Activated CD4-positive, alpha-beta T cell treated with anti-CD3 and anti-CD28 coated beads, Interleukin-2, amount 10 ng/mL, durations not matched to agents 24 days and 14 days (primary cell): ENCODE measurements at places on chromosomes 3 and 15. TPM values are rescaled to one million over a fixed set of nuclear protein-coding genes. Genes with fewer than 3 reads are reported as not detected.

The IQCB1 gene
- total RNA-seq, result 49.1 and 51.6 TPM in 2 replicates

The FBXO40 gene
- total RNA-seq, result not detected in 2 replicates

The LEO1 gene
- 35.0 and 35.7 TPM in 2 replicates for total RNA-seq

- no peak for DNase-seq
These were observed 85.5 kb downstream of the TM4SF4 start for GRCh38 chr3:149560001-149560400.

DNA sequence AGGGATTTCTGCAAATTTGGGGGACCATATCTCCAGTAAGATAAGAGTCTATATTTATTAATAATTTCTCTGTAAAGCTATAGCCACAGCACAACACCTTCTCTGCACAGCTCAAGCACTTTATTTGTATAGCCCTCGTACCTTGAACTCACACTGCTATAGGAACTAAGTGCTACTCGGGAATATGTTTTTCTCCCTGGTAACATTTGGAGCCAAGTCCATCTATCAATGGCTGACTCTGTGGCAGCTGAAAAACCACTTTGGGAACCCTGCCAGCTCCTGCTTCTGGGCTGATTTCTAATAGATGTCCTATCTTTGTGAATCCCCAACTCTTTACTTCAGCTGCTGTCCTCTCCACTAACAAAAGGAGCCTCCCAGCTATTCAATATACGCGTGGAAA, 298.5 kb downstream of the GBE1 start:
- DNase-seq, result no peak
